Foreskin fibroblast (primary cell): ENCODE measurements at places on chromosomes 13 and 19.

GRCh38 chr13:74930402-74931165, 551.4 kb downstream of the TBC1D4 start:
- peak; percentile 93 for DNase-seq

- DNase-seq = peak; percentile 69
These were observed 3.3 kb upstream of the GPR183 start for GRCh38 chr13:99310382-99311031.

GRCh38 chr19:35360880-35361420, 2.7 kb downstream of the FFAR3 start:
- DNase-seq = no peak

DNA sequence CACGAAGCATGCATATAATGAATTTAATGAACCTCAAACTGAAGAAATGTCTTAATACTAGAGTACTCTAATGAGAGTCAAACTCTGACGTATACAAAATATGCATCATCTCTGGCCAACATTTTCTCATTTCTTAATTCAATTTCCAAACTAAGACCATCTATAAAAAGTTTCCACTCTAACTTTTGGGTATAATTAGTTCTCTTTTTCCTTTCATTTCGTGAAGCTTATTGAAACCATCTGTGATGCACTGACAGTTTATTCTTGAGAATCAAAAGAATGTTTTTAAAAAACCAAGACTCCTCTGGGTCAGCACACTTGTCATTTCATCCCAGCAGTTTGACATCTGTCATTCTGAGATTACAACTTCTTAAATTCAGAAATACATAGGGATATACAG, 90.0 kb downstream of the CAB39L start:
- DNase-seq = peak; percentile 44

- no peak for DNase-seq
These were observed 90.3 kb downstream of the IER2 start for GRCh38 chr19:13240312-13241022.

- no peak for DNase-seq
These were observed 61.0 kb upstream of the RFC3 start for GRCh38 chr13:33756929-33757328.

- DNase-seq = no peak
These were observed 1065.8 kb upstream of the SPRY2 start for GRCh38 chr13:81406639-81407292.

DNA sequence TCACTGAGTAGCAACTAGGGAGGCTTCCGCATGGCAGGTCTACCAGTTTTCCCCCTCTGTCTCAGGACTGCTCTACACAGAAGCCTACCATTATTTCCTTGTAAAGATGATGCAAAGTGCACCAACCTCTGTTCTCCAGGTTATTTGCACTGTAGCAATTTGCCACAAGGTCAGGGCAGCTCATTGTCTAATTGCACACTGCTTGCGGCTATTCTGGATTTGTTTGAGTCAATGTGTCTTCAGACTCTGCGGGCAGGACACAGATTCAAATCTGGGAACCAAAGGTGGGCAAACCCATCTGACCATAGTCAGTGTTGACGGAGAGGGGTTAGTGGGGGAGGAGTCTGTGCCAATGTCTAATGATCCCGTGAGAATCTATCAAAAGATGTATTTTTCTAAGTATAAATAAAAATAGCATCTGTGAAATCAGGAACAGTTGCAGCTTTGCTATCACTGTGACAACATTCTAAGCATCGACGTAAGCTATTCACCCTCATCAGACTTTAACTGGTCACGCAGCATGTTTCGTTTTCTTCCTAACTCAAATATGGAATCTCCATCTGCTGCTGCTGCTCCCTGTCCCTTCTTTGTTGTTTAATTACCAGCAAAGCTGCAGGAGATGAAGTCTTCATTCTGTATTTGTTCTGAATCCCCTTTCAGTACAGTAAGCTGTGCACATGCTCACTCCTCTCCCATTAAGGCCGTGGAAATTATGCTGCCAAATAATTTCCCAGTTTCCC, 26.4 kb downstream of the CYSLTR2 start:
- DNase-seq = no peak

- DNase-seq = no peak
These were observed 363 bp upstream of the ZNF763 start for GRCh38 chr19:11964496-11964857.

DNA sequence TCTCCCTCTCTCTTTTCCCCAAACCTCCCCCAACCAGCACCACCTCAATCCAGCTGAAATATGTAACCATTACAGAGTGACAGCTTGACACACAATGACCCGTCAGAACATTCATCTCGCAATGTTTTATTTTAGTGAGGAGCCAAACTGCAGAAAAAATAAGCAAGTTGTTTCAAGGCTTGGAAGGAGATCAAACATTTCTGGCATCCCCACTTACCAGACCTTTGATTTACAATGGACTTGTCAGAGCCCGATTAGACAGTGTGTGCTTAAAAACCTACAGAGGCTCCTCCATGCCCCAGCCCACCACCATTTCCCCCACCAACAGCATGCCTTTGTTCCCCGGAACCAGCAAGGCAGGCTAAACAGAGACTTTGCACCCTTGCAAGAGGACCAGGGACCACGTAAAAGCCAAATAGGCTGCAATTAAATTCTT, 382.8 kb upstream of the ZNF507 start:
- no peak for DNase-seq

- no peak for DNase-seq
These were observed 135.3 kb downstream of the SOX1 start for GRCh38 chr13:112202266-112202665.

DNA sequence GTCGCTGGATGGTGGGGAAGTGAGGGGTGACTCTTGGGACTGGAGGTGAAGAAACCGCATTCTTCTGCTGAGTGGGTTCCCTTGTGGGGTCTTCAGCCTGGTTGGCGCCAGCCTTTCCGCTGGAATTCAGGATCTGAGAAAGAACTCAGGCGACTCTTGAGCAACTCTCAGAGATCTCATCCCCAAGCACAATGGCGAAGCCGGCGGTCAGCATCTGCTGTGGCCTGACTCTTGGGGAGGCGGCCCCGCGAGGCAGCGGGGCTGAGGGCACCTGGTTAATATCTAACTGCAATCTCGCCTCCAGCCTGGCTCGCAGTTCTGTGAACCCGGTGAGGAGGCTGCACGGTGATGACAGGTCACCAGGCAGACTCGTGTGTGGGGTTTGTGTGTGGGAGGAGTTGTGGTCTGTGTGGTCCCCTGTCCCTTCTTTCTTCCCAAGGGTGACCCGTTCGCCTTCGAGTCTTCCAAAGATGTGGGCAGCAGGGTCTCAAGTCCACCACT, 883 bp downstream of the ZNF441 start:
- peak; percentile 69 for DNase-seq

- no peak for DNase-seq
These were observed 8.4 kb downstream of the ARHGAP33 start for GRCh38 chr19:35783469-35784434.

- no peak for DNase-seq
These were observed 111.8 kb upstream of the EDNRB start for GRCh38 chr13:78030341-78030896.

DNA sequence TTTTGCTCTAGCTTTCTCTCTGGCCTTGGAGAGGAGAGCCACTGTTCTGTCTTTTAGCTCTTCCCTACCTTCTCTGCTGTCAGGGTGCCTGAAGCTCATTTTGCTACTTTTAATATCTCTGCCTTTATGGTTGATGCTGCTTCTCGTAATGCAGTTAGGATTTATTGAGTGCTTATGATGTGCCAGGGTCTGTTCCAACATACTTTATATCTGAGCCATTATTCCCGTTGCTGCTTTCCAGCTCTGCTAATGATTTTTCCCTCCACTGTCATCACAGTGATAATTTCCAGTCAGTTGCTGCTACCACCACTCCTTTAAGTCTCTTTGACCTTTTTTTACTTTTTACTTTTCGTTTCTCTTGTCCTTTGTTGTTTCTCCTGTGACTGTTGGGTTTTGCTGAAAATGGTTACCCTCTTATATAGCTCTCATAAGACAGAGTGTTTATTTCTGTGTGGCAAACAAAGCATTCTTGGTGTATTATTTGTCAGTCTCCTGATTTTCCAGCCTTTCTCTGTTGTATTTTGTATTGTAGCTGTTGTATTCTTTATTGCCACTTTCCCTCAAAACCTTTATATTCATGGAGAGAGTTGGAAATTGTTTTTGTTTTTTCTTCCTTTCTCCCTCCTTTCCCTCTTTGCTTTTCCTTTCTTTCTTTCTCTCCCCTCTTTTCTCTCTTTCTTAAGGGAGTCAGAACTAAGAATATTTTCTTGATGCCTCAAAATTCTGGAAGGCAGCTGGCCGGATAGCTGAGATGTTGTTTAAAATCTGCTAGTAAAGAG, 37.4 kb downstream of the COG6 start:
- DNase-seq = no peak

DNA sequence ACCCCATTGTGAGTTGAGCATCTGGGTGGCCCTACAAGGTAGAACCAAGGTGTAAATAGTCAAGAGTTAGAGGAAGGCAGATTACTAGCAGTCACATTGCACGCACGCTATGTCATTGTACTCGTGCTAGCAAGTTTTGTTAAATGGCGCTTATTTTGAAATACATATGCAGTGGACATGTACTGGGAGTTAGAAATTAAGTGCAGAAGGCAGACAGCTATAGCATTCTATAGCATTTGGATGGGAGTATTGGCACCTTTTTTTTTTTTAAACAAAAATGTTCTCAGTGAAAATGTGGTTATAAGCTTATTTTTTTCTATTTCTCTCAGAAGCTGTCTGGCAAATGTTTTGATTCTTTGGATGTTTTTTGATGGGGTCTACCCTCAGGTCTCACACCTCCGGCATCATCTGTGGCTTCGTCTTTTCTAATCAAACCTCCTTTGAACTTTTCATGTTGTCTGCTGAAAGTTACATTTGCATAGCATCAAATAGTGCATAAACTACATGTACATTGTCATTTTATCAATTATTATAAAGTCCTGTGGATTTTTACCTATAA, 68.1 kb downstream of the ARHGEF7 start:
- no peak for DNase-seq

GRCh38 chr19:15759962-15760565, 22.3 kb downstream of the OR10H3 start:
- no peak for DNase-seq

GRCh38 chr13:40101708-40102359, 446.4 kb downstream of the COG6 start:
- no peak for DNase-seq

GRCh38 chr19:51511353-51511752, 9.8 kb upstream of the SIGLEC12 start:
- DNase-seq = no peak

- peak; percentile 71 for DNase-seq
These were observed 82.4 kb downstream of the PIBF1 start for GRCh38 chr13:72864142-72865011.

DNA sequence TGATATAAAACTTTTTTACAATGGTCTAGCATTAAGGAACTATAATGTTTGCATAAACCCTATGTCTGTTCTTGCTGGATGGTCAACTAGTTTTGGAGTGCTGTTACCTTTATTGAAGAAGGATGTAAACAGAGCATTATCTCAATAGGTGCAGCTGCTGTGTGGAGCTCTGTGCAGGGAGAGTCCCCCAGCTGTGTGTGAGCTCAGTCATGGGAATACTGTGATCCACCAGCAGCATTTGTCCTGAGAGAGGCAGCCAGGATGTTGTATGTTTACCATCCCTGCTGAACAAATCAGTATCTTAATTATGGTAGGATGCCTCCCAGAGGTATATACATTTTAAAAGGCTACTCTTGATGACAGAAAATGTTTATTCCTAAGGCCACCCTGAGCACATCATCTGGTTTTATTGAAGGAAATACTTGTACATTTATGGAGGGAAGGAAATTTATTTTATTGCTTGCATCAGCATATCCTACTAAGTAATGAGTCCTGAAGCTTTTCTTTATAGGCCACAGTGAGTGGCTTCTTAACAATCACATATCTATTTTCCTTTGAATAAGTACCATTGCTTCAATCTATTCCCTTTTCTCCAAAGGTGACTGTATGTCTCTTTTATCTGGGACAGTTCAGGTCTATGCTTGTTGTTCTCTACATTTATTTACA, 11.7 kb downstream of the RAP2A start:
- DNase-seq = no peak
